ENCODE measurements at places on chromosomes 7 and 10.
A peak's percentile ranks its signal among the peaks of the same experiment; 100 is the strongest.

DNA sequence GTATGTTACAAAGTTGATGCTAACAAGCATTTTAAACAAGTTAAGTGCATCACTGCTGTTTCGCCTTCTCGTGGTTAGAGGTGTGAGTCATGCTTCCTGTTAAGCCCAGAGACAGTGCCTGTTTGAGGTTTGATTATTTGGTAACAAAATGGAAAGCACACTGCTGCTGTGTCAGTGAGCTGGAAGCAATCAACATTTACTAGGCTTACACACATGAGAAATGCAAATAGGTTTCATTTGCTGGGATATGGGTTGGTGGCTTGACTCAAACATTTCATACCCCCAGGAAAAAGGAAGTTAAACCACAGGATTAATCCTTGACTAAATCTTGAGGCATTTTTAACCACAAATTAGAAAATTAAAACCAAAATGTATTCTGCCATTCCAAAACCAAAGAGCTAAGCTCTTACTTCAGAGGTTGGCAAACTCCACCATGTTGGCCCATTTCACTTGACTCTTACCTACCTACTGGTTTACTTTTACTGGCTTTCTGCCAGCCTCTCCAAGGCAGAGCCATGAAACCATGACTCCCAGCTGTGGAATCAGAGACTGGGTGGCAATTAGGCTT is 139.2 kb downstream of the ETV1 start:
- peak; percentile 42 for DNase-seq

- no peak for DNase-seq
Observed at GRCh38 chr10:4013651-4014121, 228.7 kb upstream of the KLF6 start.

DNA sequence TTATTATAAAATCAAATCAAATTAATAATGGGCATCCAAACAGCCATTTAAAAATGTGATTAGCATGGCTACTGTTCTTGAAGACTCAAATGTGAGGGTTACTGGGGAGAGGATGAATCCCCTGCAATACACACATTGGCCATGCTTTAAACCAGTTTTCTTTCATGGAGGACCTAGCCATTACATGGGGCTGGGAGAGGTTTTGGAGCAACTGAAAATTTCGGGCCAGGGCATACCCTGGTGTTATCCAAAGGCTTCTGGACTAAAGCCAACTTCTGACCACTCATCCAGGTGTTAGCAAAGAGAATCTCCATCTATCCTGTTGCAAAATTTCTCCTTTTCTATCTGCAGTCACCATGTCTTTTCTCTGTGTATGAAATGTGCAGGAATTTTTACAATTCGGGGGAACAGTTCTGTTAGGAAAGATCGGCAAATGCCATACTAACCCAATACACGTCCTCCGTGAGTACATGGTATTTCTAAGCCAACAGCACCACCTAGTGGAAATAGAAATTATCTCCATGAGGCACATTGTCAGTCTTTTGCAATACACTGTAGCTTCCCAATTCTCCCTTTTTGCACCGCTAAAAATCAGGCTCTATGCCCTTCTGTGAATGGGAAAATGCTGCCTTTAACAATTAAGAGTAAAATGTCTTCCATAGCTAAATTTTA is 47.0 kb upstream of the ZNF107 start:
- DNase-seq = peak; percentile 55

- no peak for DNase-seq
Observed at GRCh38 chr10:1190052-1190395, 133.8 kb downstream of the WDR37 start.

DNA sequence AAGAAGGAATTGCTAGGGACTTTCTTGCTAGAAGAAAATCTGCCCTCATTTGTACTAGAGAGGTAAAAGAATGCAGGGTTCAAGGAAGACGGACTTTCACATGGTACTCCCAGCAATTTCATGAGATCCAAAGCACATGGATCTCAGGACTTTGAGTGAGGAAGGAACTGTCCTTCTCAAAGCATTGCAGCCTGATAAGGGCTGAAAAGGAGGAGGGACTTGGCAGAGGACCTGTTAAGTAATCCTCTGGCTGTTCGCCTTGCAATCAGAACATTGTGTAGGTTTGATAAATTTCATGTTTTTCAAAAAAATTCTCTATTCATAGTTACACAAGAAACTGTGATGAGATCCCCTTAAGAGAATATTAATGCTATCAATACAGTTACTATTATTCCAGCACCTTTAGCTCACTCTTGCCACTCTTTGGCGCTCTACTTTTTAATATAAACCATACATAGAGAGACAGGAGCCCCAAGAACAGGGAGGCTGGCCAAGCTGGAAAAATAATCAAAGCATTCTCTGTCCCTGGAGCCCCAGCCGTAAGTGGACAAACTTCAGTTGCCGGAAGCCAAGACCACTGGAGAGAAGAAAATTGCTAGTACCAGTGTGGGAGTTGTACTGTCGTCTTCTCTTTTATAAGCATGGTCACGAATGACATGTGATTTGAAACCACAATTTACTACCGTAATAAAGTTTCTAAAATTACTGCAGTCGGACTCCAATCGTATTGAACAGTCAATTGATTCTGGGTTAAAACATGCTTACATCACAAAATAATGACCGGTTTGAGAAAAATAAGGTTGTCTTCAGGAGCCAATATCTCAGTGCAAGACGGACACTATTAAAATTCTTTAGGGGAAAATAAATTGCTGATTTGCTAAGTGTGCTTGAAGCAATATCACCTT is 424.4 kb downstream of the SDK1 start:
- no peak for DNase-seq

DNA sequence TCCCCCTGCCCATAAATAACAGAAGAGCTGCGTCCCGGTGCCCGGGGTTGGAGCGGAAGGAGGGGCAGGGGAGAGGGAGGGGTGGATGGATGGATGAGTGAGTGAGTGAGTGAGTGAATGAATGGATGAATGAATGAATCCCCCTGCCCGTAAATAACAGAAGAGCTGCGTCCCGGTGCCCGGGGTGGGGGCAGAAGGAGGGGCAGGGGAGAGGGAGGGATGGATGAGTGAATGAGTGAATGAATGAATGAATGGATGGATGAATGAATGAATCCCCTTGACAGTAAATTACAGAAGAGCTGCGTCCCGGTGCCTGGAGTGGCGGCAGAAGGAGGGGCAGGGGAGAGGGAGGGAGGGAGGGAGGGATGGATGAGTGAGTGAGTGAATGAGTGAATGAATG is 7.6 kb upstream of the UNCX start:
- DNase-seq = no peak

DNA sequence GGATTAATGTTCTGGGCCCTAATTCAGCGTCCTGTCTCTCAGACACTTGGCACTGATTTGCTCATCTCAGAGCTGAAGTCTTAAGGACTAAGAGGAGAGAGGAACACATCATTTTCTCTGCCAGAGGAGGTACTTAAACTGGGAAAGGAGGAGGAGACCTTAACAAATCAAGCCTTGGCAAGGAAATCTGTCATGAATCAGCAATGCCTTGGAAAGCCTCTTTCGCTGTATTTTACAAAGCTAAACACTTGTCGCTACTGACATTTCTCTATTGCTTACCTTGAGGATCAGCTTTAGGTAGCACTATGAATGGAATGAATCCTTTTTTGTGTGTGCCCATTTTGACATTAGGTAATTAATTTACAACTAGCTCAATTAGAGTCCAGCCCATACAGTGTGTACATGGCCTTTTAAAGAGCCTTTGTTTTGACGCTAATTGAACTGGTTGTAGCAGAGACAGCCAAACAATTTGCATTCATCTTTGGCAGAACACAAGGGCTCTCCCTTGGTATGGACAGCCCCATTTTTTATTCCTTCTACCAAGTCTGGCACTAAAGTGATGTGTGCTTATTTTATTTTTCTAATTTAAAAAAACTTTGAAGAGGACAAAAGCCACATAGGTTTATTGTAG is 37.4 kb downstream of the AUTS2 start:
- peak; percentile 25 for DNase-seq

DNA sequence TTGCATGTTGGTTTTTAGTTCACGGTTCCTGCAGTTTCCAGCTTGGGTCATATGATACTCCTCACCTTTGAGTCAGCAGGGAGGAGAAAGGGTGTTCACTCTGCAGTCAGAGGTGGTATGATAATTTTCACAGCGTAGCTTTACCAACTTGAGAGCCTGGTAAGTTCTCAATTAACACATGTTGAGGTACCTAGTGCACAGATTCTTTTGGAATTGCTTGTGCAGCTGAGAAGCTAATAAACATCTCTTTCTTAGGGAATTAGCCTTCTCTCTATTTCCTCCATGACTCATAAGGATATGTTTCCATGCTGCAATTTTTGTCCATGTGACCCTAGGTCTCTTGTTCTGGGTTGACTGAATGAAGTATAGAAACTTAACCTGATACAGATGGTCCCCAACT is 166.6 kb downstream of the KIF20B start:
- no peak for DNase-seq

- DNase-seq = no peak
Observed at GRCh38 chr10:125063256-125063925, 97.0 kb downstream of the CTBP2 start.

- DNase-seq = no peak
Observed at GRCh38 chr7:112399501-112399900, 50.8 kb upstream of the IFRD1 start.

- DNase-seq = no peak
Observed at GRCh38 chr10:69409968-69410367, 6.8 kb downstream of the TACR2 start.

- DNase-seq = no peak
Observed at GRCh38 chr10:12369982-12370381, 20.6 kb downstream of the CAMK1D start.

DNA sequence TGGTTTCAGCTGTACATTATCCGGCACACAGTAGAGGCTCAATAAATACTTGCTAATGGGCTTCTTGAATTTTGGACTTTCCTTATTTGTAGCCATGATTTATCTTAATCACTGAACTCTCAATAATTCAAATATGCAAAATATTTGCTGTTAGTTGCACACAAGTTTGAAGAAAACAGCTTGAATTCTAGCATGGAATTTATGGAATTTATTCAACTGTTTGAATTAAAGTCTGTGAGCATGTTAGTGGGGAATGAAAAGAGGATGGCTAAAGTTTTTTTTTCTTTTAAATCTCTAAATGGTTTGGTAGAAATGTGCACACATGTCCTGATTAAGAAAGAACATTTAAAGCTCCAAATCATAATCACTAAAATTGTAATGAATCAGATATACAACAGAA is 42.5 kb downstream of the SIRT1 start:
- no peak for DNase-seq

- DNase-seq = no peak
Observed at GRCh38 chr10:69685426-69685801, 55.4 kb downstream of the FAM241B start.

All from COR-L47 (cell line).